M059J (cell line): ENCODE measurements at places on chromosomes 6 and 20. TPM values are rescaled to one million over a fixed set of nuclear protein-coding genes. Genes with fewer than 3 reads are reported as not detected.

GRCh38 chr6:11778648-11779328 is at the start of gene ADTRP:
TSS of gene ADTRP (minus strand) at chr6:11778803. CDS start at chr6:11778759, 44 bp downstream.
- DNase-seq: no peak

DNA sequence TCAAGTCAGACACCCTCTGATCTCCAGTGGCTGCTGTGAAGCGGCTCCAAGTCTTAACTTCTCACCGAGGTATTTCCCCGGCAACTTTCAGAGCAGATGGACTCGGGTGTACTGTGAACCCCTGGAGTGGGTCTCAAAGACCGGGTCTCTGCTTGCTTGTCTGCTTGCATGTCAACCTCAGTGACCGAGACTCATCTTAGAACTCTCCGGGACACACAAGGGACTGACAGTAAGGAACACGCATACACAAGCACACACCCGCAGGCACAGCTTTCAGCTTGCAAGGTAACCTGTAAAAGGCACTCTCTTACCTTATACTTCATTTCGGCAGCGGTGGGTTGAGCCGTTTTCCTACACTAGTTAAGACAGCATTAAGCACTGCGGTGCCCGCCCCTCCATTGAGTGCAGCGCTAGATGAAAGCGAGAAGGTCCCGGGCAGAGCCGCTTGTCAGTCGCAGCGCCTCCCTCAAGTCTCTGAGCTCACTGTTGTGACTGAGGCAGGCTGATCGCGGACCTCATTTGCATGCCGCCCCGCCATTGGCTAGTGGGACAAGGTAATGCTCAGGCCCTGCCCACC is at the start of gene NEDD9:
TSS of gene NEDD9 (minus strand) at position 476 of the 577 bp plus-strand sequence. CDS start at position 323, 153 bp downstream.
- peak; percentile 100 for DNase-seq

DNA sequence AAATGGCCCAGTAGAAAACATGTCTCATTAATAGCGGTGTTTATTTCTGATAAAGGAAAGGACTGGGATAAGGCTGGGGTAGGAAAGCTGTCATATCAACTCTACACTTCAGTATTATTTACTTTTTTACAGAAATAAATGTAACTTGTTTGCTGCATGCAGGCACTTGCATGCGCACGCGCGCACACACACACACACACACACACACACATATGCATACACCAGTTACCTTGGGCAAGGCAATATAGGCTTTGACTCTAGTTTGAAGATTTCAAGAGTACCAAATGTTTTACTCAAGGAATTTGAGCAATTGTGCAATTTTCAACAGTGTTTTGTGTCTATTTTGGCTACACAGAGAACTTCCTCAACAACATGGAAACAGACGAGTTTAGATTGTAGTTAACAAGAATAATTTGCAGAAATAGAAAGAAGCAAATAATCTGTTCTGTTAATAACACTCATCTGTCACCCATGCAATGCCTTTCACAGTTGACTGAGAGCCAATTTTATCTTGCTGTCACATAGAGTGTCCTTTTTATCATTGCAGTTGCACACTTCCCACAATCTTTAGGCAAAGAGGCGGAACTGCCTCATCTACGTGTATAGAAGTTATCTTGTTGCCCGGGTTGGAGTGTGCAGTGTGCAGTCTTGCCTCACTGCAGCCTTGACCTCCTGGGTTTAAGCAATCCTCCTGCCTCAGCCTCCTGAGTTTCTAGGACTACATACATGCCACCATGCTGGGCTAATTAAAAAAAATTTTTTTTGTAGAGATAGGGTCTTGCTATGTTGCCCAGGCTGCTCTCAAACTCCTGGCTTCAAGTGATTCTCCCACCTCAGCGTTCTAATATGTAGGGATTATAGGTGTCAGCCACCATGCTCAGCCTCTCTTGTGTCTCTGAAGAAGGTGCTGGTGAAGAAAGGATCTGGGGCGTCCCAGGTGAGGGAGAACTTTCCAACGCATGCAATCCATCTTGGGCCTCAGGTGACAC is 74.8 kb upstream of the SHLD1 start:
- no peak for DNase-seq

DNA sequence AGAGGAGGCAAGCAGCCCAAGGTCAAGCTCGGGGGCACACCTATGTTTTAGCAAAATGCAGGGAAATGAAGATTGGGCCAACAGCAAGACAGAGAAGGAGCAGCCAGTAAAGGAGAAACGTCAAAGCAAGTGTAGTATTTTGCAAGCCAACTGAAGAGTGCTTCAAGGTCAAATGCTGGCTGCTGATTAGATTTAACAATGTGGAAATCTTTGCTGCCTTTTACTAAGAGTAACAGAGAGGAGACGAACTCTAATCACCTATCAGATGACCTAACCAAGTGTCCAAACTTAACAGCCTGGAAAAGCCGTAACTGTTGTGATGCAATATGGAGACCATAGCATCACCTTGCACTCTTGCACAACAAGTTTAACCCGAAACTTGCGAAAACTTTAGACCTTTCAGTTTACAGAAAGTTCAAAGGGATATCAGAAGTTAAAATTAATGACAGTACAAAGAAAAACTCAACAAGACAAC is 30.4 kb downstream of the AKIRIN2 start:
- DNase-seq: no peak

- DNase-seq: peak; percentile 92
These were observed 45.0 kb downstream of the RNF144B start for GRCh38 chr6:18432180-18432579.

GRCh38 chr20:2402271-2402980 is 21.7 kb downstream of the TGM6 start:
- DNase-seq: peak; percentile 77

The PRR18 gene
- not detected in 2 replicates for total RNA-seq

The SLC52A3 gene
- total RNA-seq: 0.57 and 1.3 TPM in 2 replicates

The TAGAP gene
- total RNA-seq: 0.02 TPM in 1 of 2 replicates, not detected in the other

The AARS2 gene
- 7.3 and 19.0 TPM in 2 replicates for total RNA-seq

The LPIN3 gene
- 0.05 and 0.76 TPM in 2 replicates for total RNA-seq
